ENCODE measurements at places on chromosomes 2 and 18.

DNA sequence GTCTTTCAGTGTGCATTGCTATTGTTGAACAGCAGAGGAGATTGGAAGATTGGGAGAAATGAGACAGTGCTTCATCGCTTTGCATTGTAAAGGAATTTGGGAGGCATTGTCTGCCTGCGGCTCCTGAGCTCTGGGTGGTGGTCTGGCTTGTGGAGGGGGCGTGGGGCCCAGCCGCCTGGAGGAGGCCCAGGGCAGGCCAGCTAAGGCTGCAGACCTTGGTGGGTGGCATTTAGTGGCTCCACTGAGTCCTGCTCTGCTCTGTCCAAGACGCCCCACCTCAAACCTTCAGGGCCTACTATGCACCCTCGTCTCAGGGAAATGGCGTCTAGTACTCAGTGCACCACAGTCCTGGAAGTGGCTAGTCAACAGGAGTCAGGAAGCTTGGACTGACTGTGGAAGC, 5.7 kb upstream of the HS1BP3 start:
- DNase-seq, result no peak

DNA sequence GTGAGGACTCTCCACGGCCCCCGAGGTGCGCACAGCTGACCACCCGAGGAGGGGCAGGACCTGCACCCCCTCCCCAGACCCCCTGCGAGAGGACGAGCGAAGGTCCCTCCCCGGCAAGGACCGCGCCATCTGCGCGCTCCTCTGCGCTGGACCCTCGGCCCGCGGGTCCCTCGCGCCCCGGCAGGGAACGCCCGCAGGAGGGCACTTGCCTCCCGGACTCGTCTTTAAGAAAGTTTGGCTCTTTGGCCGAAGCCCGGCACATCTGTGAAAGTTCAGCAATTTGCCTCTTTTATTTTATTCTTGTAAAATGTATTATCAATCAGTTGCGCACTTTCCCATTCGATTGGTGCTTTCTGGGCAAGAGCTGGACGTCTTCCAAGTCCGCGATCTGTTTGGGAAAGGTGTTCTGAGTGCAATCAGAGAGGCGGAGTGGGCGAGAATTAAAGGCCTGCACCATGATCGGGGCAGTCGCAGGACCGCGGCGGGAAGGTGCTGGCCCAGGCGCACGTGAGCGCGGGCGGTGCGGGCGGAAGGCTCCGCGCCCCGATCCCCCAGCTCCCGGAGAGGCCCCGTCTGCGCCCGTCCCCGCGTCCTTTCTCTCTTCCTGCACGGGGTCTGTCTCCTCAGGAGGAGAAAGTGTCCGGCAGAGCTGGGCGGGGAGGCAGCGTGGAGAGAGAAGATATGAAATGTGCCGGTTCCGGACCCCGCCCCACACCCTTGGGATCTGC, 1.6 kb upstream of the ALKAL2 start:
- DNase-seq, result no peak

- no peak for DNase-seq
These were observed 3.5 kb downstream of the PCBP1 start for GRCh38 chr2:70090706-70091334.

DNA sequence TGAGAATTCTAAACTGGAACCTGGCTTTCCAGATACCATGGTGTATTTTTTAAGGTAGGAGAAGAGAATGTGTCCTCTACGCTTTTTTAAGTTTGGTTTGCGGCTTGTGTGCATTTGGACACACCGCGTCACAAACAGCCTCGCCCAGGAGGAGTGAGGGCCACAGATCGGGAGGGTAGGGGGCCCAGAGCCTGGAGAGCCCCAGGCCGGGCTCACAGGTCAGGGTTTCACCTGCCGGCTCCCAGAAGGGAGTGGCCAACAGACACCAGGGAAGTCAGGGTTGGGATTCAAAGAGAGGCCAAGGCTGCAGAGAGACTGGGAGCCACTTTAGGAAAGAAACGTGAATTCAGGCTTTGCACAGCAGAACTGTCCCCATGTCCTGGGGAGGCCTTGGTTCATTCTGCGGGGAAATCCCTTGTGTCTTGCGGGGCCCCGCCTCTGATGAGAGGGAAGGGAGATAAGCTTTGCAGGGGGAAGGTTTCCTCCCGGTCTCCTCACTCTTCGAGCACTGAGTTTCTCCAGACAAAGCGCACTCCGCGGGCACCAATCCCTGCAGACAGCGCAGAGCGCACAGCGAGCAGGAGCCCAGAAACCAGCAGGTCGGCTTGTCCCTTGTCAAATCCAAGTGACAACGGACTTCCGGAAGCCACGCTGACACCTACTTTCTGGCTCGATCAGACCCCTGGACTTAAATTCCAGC, 2.0 kb upstream of the TUBB6 start:
- no peak for DNase-seq

DNA sequence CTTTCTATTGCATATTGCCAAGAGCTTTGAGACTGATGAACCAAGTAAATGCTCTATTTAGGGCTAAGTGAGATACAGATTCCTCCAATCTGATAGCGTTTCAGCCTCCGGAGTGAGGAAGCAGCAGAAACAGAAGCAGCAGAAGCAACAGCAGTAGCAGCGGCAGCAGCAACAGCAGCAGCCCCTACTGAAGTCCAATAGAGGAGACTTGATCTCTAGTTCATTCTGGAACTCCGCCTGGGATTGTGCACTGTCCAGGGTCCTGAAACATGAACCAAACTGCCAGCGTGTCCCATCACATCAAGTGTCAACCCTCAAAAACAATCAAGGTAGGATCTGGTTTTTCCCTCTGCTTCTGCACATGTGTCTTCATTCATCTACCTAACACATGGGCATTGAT, at the start of gene DPP10:
Gene DPP10, plus strand, starts transcription at position 132 of the 400 bp plus-strand sequence.
- no peak for DNase-seq

GRCh38 chr2:119756837-119757236, 2.9 kb upstream of the PTPN4 start:
- peak; percentile 8 for DNase-seq

GRCh38 chr2:218152172-218152571, 14.6 kb downstream of the CXCR1 start:
- no peak for DNase-seq

DNA sequence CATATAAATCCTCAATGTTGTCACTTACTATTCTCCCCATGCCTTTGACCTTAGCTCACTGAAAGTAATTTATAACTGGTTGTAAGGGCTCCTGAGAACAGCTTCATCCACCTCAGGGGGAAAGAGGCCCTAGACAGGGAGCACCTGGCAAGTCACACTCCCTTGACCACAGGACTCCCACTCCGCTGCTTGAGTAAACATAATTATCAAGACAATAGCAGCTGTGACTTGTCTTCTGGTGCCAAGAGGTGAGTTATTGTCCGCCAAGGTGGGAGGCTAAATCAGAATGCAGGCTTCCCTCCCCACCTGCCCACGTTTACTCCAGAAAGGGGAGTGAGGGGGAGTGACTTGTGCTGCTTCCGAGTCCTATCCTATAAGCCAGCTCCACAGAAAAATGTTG, 230.6 kb upstream of the LRATD1 start:
- DNase-seq, result no peak

All from GOT3 (cell line).